Right lobe of liver (tissue), 6 donors: ENCODE measurements at places on chromosomes 6 and 20.

GRCh38 chr6:63975699-63976098, 340.1 kb downstream of the PHF3 start:
- no peak for DNase-seq

- no peak for DNase-seq
These were observed 36.5 kb upstream of the HLA-G start for GRCh38 chr6:29791162-29791561.

GRCh38 chr20:41089555-41089954, 47.8 kb upstream of the PLCG1 start:
- DNase-seq: no peak

DNA sequence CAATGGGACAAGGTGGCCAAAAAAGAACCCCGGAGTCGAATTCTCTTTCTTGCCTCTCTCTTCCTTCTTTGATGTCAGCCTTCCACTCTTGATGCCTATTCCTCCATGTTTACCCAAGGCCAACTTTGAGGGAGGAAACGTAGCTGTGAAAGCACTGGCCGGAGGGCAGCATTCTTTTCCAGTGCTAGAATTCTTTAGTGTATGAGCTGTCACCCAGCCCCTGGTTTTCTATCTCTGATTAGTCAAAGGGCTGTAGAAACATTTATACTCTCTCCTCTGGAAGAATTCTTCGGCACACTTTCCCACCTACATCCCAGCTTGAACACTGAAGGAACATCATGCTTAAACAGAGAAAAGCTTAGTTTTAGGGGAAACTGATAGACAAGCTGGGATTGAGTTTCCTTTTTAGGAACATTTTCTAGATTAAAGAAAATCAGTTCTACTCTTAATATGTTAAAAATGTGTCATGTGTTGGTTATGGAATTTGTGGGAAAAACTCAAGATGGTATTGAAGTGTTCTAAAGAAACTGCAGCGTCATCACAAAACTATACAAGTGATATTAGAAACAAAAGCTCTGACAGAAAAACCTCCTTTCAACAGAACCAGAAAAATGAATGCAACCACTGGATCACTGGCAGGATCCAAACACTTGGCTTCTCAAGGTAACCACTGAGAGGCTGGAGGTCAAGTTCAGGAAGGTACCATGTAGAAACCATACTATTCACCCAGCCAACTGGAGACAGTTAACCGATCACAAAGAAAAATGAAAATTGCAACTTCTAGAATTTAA, 20.7 kb upstream of the UTRN start:
- DNase-seq: no peak

DNA sequence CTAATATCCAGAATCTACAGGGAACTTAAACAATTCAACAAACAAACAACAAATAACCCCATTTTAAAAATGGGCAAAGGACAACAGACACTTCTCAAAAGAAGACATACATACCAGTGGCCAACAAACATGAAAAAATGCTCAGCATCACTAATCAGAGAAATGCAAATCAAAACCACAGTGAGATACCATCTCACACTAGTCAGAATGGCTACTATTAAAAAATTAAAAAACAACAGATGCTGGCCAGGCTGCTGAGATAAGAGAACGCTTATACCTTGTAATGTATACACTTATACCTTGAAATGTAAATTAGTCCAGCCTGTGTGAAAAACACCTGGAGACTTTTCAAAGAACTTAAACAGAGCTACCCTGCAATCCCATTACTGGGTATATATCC, 166.8 kb downstream of the IBTK start:
- no peak for DNase-seq

GRCh38 chr6:34602318-34603111, 46.4 kb upstream of the SPDEF start:
- DNase-seq: peak; percentile 50

DNA sequence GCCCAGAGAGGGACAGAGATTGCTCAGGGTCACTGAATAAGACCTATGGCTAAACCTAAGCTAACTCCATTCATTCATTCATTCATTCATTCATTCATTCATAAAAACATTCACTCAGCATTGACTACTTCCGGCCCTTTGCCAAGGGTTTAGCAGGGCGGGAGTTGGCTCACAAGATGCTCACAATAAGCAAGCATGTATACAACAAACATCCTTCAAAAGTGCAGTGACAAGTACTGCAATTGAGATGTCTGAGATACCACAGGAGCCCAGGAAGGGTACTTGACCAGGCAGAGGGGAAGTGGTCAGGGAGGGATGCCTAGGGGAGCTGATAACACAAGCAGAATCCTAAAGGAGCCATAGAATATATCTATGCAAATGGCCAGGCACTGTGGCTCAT, 18.2 kb upstream of the KIAA1755 start:
- DNase-seq: peak; percentile 12

DNA sequence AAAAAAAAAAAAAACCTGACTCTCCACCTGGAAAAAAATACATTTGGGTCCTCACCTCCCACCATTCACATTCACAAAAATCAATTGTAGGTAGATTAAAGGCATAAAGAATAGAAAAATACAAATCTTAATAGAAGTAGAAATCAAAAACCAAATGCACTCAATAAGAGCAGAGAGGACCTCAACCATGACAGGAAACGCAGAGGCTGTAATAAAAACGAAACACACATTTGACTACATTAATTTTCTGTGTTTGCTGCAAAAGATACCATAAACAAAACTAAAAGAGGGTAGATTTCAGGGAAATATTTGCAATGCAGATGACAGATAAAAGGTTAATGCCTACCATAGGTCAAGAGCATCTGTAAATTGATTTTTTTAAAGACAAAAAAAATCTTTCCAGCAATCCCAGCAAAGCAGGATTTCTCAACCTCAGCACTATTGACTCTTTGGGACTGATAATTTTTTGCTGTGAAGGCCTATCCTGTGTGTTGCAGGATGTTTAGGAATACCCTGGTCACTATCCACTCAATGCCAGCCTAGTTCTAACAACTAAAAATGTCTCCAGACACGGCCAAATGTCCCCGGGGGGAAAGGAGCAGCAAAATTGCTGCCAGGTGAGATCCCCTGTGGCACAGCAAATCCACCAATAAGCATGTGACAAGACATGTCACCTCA, 9.1 kb downstream of the ETV7 start:
- DNase-seq: no peak

DNA sequence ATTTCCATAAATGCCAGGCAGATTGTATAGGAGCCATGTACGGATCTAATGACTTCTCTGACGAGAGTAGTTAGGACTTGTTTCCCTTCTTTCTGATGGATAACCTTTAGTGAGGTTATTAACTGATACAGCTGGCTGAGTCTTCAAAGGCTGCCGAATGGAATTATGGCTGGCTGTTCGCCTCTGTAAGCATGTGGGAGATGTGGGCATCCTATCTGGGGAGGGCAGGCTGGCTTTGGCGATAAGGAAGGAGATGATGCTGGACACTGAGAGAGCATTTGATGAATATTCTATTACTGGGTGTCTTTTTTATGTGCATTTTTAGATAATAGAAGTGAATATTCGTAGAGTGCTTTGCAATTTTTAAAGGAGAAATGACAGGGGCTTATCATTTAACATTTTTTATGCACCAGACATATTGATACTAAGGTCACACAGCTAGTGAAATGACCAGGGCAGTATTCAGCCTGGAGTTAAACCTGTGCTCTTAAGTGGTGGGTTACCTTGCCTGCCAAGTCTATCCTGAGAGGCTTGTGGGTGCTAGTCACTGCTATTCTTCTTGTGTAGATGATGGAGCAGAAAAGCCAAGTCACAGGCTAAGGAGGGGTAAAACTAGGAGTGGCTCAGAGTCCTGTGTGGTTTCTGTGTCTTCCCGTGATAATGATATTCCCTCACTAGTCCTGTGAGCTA, 3.1 kb downstream of the PBOV1 start:
- DNase-seq: no peak
